ENCODE measurements at places on chromosomes 3 and 15.

DNA sequence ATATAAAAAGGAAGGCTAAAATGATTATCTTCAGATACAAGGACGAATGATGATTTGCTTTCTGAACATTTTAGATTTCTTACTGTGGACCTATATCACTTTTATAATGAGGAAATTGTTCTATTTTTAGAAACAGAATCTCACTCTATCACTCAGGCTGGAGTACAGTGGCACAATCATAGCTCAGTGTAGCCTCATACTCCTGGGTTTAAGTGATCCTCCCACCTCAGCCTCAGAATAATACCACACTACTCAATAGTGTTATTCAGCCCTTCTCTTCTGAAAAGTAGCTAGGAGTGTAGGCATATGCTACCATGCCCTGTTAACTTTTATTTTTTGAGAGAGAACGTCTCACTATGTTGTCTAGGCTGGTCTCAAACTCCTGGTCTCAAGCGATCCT is 15.8 kb downstream of the DNAJC13 start:
- no peak for DNase-seq

DNA sequence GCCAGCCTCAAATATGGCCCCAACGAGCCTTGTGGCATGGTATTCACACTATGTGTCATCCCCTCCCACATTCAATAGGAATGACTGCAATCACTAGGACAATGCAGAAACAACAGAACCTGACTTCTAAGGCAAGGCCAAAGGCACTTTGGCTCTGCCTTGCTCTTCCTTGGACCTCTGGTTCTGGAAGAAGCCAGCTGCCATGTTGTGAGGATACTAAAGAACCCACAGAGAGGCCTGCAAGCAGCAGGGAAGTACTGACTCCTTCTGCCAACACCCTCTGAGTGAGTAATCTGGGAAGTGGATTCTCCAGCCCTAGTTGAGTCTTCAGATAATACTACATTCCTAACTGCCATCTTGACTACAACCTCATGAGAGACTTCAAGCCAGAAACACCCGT is 64.7 kb downstream of the ADAMTS9 start:
- DNase-seq: no peak

DNA sequence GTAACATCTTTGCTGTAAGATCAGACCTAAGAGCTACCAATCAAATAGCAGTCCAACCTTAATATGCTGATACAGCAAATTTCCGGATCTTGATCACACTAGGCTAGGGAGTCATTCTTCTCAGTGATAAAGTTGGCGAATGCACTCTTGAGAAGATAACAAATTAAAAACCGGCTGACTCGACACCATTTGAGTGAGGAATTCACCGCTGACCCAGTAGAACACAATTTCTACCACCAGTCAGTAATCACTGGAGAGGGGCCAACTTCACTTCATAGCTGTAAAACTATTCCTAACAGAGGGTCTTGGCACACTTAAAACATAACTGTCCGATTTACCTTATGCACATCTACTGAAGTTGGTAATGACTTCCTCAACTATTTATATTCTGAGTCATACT is 47.2 kb downstream of the MEIS2 start:
- no peak for DNase-seq

GRCh38 chr3:2915826-2916225 is 194.3 kb downstream of the IL5RA start:
- no peak for DNase-seq

DNA sequence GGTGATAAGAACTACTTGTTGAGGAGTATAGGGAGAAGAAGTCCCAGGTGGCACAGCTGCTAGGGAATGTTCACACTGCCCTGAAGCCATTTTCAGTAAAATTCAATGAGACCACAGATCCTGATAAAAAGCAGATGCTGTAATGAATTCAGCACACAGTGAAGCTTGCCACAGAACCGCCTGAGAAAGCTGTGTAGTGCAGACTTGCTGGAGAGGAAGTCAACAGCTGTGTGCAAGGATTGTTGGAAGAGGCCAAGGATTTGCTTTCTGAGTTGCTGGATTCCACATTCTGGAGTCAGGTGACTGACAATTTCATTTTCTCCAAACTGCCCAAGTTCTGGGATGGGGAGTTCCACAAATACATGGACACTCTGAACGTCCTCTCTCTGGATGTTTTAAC is 70.9 kb downstream of the ANP32A start:
- DNase-seq: no peak

DNA sequence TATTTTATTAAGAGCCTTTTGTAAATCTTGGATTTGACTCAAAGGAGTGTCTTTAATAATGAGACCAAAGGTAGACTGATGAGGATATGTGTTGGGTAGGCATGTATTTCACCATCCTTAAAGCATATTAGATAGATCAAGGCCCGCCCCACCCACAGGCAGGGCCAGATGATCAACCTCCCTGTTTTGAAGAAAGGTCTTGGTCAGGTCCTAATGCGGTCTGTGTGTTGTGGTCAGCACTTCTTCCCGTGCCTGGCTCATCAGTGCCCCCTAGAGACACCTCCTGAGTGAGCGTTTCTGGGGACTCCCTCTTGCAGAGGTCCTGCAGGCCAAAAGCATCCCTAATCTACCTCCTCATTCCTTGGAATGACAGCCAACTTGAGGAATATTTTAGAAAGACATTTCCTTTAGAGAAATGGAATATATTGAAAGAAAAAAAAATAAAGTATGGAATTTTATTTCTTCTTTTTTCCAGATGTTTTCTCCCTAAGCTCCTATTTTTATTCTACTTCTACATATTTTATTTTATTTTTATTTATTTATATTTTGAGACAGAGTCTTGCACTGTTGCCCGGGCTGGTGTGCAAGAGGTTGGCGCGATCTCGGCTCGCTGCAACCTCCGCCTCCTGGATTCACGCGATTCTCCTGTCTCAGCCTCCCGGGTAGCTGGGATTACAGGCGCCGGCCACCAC is 6.0 kb downstream of the TM4SF4 start:
- DNase-seq: no peak

DNA sequence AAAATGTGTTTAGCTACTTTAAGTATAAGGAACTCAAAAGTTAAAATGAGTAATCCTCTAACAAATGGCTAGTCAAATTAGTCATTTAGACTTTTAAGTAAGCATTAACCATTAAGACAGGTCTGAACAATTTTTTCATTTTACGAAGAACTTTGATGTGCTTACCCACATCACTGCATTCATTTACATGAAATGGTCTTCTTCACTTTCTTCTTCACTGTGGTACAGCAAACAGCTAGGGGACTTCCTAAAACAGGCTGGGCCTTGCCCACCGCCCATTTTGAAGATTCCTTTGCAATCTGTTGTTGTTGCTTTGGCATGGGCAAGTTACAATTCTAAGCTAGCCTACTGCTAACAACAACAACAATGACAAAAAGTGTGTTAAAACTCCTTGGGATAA is 67.4 kb downstream of the CBLB start:
- DNase-seq: no peak

- DNase-seq: no peak
These were observed 8.3 kb downstream of the SEMA3G start for GRCh38 chr3:52436500-52437149.

DNA sequence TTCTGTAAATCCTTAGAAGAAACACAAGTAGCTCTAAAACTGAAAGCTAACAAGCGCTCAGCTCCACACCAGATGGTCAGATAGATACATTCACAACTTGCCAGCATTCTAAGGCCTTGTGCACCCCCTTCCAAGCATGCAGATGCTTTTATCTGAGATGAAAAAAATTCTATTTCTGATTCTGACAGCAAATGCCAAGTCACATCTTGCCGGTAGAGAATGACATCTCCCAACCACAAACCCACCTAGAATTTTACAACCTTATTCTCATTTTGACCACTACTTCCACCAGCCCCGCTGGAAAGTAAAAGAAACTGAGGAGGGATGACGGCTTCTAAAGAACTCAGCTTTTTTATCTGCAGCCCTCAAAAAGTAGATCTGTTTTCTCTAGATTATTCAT is 57.7 kb downstream of the SUMF1 start:
- no peak for DNase-seq

DNA sequence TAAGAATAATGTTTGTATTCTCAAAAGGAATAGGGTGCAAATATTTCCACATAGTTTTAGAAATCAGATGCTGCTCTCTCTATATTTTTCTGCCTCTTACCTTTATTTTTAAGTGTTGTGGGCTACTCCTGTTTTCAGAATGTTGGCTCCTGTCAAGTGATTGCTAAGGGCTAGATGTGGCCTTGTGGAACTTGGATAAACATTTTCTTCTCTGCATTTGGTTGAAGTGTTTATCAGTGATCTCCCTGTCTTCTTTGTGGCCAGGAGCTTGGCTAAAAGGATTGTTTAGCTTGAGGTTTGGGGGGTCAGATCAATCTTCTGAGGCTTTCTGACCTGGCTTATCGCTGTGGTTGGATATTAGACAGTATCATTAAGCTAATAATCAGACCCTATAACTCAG is 112.6 kb downstream of the TCF12 start:
- DNase-seq: no peak

- DNase-seq: no peak
These were observed 695.2 kb downstream of the TUSC7 start for GRCh38 chr3:117404730-117405129.

DNA sequence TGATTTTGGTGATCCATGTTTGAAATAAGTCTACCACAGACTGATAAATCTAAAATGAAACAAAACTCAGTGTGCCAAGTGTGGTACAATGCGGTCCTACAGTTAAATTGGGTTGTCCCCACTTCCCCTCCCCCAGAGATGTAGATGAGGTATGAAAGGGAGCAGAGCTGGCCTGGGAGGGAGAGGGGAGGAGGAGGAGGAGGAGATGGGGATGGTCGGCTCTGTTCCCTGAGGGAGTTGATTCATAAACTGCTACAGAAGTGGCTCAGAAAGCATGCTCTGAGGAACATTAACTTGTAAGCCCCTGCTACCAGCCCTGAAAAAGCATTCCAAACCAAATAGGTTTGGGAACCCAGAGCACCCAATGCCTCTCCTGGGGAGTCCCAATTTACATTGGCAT is 28.0 kb upstream of the CHRNB4 start:
- no peak for DNase-seq

DNA sequence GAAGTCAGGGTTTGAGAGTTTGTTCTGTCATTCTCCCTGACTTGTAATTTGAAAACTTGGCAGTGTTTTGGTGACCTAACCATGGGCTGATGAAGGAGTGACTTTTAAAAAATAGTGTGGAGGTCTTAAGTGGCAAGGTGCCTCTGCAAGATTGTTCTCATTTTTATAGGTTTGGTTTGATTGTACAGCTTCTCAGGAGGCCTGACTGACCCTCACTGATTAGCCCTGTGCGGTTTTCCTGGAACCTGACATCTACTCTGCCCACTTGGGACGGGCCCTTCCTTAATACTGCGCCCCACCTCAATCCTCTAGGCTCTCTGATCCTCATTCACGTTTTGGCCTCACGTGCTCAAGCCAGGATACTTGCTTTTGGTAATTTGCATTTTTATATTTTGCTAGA is 2.8 kb downstream of the UBE2E1 start:
- DNase-seq: no peak

- DNase-seq: no peak
These were observed 622 bp downstream of the XIRP1 start for GRCh38 chr3:39191773-39192172.

GRCh38 chr3:168422843-168423242 is 327.1 kb upstream of the GOLIM4 start:
- DNase-seq: no peak

DNA sequence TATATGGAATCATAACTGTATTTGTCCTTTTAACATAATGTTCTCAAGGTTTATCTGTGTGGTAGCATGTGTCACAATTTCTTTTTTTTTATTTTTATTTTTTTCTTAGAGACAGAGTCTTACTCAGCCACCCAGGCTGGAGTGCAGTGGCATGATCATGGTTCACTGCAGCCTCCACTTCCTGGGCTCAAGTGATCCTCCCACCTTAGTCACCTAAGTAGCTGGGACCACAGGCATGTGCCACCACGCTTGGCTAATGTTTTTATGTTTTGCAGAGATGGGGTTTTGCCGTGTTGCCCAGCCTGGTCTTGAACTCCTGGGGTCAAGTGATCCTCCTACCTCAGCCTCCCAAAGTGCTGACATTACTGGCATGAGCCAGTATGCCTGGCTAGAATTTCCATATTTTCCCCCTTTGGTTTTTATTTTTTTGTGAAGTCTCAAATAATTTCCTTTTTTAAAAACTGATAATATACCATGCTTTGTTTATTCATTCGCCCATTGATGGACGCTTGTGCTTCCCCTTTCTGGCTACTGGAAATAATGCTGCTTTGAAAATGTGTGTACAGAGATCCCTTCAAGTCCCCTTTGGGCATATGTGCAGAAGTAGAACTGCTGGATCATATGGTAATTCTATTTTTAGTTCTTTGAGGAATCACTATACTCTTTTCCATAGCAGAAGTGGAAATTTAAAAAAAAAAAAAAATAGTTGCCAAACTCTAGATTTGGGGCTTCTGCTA is 28.4 kb downstream of the TMEM40 start:
- no peak for DNase-seq

DNA sequence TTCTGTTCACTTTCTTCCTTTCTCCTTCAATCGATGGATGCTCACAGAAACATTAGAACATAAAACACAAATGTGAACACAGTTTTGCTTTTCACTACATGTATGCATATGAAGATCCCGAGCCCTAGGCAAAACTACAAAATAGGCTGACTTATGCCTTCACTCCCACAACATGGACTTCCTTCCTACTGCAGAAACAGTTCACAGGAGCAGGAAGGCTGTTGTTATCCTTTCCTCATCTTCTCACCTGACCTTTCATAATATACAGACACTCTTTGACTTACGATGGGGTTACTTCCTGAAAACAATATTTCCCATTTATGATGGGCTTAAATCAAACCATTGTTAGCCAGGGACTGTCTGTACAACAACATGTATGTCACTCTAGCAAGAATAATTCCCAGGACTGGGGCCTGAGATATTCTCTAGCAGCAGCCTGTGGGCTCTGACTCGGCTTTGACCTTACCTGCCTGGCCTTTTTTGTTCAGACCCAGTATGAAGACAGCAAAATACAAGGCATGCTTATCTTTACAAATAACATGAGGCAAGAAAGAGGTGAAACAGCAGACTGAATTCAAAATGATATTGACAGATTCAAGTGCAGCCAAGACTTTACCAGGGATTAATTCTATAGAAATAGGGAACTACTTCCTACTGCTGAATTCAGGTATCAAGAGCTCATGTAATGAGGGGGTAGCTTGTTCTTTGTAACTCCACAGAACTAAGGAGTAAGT is 51.8 kb upstream of the PLXND1 start:
- no peak for DNase-seq

- DNase-seq: no peak
These were observed 109.1 kb downstream of the IQSEC1 start for GRCh38 chr3:12963922-12964701.
